Stomach (tissue), 19 donors: ENCODE measurements at places on chromosomes 7 and 10. TPM values are rescaled to one million over a fixed set of nuclear protein-coding genes. Genes with fewer than 3 reads are reported as not detected.

DNA sequence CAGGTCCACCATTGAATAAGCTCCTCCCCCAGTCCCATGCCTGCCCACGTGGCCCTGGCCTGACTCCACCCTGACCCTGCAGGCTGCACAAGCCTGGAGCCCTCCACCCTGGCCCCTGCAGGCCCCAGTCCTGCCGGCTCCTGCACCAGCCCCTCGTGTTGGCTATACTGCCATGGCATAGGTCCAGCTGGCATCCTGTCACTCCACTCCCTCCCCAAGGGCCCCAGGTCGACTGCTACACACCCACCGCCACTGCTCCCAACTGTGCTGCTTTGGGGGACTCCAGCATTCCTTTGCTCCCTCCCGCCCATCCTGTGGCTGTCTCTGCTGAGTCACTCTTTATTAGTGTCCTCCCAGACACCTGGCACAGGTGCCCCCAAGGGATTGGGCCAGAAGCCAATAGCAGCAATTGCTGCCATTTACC, 32.4 kb upstream of the HSPA12A start:
- no peak for DNase-seq

DNA sequence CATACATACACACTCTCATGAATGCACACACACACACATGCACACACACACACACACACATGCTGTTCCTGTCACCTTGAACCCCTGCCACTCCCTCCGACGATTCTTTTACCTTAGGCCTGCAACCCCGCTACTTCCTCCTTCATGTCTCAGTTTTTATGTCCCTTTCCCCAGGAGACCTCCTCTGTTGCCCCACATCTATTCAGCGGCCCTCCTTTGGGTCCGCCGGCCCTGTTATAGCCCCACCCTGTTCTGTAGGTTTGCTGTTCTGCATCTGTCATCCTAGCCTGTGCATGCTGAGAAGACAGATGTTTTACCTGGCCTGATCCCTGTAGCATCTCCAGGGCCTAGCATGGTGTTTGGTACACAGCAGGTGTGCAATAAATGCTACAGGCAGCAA, 161.6 kb upstream of the PCBD1 start:
- DNase-seq = no peak

DNA sequence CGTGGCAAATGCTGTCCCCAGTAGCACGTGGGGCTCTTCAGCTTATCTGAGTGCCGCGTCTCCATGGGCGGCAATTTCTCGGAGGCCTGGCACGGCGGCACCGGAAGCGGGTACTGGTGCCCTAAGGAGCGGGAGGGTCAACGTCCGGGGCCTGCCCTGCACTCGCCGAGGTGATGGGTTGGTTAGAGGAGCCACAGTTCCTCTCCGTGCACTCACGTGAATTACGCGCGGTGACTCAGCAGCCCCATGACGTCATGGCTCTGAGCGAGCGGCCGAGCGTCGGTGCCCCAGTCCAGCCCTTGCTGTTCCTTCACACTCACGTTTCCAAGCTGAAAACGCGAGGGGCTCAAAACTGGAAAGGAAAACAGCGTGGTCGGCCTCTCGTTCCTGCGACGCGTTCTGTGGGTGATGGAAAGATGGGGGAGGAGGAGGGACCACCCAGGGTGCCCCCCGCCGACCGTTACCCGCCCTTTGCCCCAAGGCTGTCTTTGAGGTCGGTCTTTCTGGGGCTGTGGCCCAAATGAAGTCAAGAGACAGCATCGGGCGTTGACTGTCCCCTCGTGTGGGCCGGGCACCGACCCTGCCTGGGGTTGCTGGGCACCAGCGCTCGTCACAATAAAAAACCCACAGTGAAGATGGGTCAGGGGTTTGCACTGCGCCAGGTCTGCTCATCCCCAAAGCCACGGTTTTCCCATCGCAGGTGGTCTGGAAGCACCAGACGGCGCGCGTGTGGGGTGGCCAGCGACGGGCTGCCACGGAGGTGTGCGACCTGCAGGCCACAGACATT, 70.4 kb upstream of the CFAP46 start:
- DNase-seq = no peak

DNA sequence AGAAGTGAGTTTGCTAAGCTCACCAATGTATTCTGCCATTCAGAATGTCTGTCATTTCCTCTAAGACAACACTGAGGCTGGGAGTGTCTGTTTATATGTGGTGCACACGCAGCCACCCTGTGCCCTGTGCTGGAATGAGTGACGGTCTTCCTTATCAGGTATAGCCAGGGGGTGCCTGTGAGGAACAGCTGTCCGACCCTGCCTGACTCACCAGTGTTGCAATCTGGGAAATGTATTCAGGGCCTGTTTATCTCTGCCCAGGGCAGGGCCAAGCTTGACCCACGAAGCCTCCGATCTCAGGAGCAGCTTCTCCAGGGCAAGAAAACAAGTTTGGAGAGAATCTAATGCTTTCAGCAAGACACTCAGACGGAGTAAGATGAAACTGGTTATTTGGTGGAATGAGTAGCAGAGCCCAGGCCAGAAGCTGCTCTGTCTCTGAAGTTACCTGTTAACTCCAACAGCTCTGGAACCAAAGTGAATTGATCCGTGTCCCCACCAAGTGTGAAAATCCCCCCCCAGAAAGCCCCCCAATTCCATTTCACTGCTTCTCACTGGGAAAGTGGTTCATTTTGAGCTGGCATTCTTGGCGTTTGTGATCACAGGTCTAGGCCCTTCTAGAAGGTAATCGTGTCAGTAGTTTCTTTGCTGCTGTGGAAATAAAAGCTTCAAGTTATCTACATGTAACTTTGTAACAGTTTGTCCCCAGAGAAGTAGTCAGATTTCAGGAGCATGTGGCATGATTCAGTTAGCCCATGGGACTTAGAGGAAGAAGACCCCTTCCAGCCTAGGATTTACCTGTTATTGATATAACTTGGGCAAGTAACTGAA, 6.1 kb upstream of the UBE2H start:
- DNase-seq = peak; percentile 67

- no peak for DNase-seq
Measured at GRCh38 chr7:107446531-107446930, 23.3 kb upstream of the GPR22 start.

- no peak for DNase-seq
Measured at GRCh38 chr7:83970081-83970480, 224.5 kb downstream of the SEMA3A start.

DNA sequence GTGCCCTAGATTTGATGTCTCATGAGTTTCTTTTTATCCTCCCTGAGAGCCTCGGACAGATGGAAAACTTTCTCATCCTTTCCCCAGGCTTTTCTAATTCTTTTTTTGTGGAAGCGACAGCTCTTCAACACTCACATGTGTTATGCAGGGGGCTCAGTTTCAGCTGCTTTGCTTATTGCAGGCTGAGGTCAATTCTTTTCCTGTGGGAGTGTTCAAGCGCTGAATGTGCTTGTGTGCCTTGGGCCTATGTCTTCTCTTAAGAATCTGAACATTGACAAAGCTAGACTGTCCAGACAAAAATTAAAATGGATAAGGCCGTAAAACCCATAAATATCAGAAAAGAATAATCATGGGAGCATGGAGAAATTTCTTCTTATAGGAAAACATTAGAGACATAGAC, 125.2 kb upstream of the STEAP4 start:
- DNase-seq = peak; percentile 20

DNA sequence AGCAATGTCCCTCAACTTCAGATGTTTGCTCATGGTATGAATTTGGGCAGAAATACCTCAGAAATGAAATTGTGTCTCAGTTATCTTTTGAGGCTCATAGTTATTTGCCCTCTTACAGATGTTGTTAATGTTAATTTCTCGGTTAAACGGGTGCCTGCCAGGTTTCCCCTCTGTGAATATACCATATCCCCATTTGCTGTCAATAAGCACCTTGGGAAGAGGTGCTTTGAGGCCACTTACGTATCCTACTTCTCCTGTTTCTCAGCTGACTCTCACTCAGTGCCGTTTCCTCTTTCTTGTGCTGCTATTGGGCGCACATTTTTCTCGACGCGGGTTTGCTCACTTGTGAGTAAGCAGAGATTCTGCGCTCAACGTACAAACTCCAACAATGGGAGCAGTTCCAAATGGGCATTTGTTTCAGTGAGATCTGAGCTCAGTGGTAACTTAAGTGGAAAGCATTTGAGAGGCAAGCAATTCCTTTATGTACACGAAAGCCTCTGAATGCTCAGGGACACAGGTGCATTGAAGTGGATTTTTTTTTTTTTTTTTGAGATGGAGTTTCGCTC, 34.8 kb upstream of the JAKMIP3 start:
- DNase-seq = no peak

The TRIM73 gene
- 6.1 TPM for total RNA-seq

The OR9A2 gene
- total RNA-seq = not detected

The MNX1 gene
- total RNA-seq = 80.2 TPM

The JAKMIP3 gene
- 0.43 TPM for total RNA-seq

The ICA1 gene
- 59.1 TPM for total RNA-seq
